HuH-7 (cell line): ENCODE measurements at places on chromosomes 2 and 18.
A peak's percentile ranks its signal among the peaks of the same experiment; 100 is the strongest.

DNA sequence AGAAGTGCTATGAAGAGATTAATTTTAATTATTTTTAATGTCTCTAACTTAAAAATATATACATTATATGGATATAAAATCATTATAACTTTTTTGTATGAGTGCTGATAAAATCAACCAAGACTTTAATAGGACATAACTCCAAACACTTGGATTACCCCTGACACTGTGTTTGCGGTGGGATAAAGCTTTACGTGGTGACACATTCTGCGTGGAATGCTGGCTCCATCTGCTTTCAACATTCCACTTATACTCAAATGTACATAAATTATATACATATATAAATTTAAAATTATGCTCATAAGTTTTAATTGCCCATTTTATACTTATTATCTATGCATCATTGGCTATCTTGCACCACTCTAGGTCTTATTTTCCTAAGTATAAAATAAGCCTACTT, 30.5 kb downstream of the LINC00305 start:
- DNase-seq, result no peak

DNA sequence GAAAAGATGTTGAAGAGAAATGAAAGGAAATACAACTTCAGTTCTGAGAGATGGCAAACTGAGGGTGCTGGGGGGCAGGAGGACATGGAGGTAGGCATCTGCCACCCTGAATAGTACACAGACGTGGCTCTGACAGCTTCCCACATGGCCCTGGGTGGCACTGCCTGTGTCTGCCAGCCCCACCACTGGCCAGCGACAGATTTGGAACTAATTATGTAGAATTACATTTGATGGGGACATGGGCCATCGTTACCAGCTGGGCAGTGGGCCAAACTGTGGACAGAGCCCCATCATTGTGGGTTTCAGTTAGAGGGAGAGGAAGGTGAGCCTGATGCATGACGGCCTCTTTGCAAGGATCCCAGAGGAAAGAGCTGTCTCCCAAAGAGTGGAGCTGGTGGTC, 216.0 kb upstream of the HAAO start:
- no peak for DNase-seq

- no peak for DNase-seq
These were observed 159.4 kb downstream of the NRXN1 start for GRCh38 chr2:50872543-50872942.

- peak; percentile 46 for DNase-seq
These were observed 19.2 kb upstream of the TMEM177 start for GRCh38 chr2:119659601-119660342.

- DNase-seq, result no peak
These were observed 998 bp upstream of the SLC66A3 start for GRCh38 chr2:11154016-11154922.

DNA sequence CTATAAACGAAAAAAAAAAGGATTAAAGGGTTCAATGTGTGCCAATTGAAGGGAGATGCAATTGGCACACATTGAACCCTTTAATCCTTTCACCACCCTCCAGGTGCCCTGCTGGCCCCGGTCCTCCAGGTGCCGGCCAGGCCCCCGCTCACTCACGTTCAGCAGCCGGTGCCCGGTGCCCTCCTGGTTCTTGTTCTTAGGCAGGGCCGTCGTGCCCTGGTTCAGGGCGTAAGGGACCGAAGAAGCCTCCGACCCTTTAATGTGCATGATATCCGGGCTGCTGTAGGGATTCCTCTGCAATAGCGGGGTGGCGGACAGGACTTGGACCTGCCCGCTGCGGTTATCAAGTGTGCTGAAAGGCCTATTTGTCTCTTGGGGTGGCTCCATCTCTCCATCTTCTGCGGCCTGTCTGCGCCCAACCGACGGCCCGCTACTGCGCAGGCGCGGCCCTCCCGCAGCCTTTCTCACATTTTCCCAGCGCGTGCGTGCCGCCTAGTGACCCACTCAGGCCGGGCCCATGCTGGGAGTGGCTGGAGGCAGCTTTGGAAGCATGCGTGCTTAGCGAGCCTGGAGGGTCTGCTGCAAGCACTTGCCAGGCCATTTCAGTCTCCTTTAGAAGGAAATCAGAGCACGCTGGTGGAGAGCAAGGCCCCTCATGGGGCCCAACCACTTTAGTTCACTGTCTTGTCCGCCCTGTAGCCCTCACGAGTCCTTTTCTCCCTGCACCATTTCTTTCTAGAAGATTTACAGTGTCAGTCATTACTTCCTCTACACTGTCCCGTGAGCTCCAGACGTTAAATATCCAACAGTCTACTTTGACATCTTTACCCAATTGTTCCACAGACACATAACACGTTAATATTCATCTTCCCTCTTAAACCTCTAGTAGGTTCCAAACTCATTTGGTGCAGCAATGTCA, 24.3 kb downstream of the TMEM237 start:
- DNase-seq, result peak; percentile 19

GRCh38 chr18:35983147-35983546, 10.7 kb downstream of the RMP24 start:
- DNase-seq, result no peak

- no peak for DNase-seq
These were observed 434.0 kb upstream of the SPHKAP start for GRCh38 chr2:228615496-228615895.

- DNase-seq, result no peak
These were observed 86.8 kb upstream of the SH3BP4 start for GRCh38 chr2:234865040-234865439.

- DNase-seq, result no peak
These were observed 289.3 kb upstream of the HS6ST1 start for GRCh38 chr2:128607911-128608506.

DNA sequence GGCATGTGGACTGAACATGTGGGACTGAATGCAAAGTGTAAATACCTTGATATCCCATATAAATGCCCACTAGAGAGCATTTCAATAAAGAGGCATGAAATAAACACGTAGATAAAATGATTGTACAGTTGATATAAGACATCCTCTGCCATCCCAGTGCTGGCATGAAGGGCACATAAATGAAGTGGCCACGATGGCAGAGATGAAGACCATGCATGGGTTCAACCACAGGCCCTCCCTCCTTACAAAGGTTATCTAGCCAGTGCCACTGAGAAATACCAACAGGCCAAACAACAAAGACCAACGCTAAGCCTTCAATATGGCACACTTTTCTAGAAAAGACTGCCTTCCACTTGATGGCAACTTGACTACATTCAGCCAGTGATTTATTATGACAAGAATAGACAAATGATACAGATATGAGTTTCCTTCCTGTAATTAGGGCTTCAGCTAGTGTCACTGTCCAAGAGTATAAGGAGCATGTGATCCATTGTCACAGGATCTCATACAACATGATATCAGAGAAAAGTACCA, 493.9 kb upstream of the MAP2 start:
- DNase-seq, result no peak

DNA sequence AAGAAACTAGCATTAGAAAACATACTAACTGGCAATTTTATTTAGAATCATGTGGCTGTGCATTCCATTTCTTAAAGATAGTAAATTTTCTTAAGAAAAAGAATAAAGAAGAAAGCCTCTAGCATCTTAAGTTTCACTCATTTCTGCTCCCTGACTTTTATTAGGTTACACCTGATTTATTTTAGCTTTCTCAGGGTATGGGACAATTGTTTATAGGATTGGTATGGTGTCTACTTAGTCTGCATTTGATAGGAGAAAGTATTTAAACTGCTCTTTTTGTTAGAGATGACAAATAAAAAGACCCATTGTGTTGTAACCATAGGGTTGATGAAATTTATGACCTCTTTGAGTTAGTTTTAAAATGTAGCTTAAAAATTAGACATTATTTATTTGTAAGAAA, 115.2 kb downstream of the PTPRM start:
- no peak for DNase-seq

GRCh38 chr2:33013684-33014110, 66.9 kb downstream of the LTBP1 start:
- no peak for DNase-seq

GRCh38 chr2:223586261-223586660, 15.9 kb downstream of the SCG2 start:
- DNase-seq, result no peak

DNA sequence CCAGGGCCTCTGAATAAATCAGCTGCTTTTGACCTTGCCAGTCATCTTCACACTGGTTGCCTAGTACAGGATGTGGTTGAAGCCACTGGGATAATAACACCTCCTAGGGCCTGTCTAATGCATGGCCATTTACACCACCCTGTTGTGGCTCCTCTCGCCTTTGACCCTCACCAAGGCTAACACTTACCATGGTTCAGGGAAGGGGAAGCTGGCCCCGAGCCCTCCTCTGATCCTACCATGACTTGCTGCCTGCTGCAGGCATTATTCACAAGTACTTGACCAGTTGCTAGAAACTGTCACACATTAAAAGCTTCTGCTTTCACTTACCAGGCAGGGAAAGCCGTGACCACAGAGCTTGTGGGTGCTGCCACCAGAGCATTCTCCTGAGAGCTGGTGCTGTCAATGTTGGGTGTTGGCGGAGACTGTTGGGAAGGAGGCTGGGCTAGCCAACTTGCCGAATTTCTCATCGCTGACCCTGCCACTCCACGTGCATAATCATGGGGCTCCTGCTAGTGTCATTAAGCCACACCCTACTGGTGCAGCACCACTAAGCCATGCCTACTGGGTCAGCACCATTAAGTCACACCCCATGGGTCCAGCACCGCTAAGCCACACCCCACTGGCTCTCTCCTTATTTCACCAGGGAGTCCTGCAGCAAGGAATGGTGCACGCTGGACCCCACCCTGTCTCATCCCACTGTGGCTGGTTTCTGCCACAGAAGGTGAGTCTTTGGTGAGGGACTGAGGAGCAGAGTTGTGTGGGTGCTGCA, 47.0 kb upstream of the TTC39C start:
- no peak for DNase-seq

GRCh38 chr2:2926858-2927175, 450.8 kb downstream of the EIPR1 start:
- no peak for DNase-seq

DNA sequence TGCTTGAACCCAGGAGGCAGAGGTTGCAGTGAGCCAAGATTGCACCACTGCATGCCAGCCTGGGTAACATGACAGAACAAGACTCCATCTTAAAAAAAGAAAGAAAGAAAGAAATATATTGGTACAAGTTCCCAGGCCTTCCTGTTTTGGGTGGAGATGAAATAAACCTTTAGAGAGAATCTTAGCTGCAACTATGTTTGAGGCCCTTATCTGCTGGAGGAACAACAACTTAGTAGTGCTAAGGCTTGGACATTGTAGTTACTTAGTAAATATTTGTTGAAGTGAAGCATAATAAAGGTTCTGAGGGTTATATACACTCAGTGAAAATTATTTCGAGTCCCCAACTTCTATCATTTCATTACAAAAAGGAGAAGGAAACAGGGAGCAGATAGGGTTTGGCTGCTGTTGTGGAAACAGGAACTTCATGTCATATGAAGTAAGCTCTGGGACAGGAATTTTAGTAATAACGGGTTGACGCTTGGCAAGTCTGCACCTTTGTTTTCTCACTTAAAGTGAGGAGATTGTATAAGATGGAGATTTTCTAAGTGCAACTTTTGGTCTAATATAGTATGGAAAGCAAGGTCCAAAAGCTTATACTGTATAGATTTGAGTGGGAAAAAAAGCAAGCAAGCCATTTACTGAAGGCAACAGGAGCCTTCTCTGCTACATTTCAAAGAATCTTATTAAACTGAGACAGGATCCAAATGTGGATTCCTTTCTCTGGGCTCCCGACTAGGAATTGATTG, 40.0 kb upstream of the AGPS start:
- DNase-seq, result no peak

GRCh38 chr2:55459714-55460274, 40.1 kb upstream of the CCDC88A start:
- no peak for DNase-seq

- no peak for DNase-seq
These were observed 4.9 kb downstream of the KIF1A start for GRCh38 chr2:240814946-240815760.

DNA sequence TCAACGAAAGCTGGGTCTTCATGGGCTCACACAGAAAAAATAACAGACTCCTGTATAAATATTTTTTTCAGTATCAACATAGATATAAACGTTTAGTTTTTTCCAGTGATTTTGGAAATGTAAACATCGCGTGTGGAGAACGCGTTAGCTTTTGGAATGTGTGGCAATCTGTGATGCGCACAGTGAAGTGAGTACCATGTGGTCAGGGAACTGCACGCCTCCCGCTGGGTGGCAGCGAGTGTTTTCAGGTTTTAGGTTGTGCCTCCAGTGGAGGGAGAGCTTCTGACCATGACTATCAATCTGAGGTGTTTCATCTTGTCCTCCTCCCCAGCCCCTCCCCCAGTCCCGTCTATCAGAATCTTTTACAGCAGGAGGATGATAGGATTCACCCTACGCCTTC, 127.8 kb downstream of the ARHGAP28 start:
- no peak for DNase-seq

DNA sequence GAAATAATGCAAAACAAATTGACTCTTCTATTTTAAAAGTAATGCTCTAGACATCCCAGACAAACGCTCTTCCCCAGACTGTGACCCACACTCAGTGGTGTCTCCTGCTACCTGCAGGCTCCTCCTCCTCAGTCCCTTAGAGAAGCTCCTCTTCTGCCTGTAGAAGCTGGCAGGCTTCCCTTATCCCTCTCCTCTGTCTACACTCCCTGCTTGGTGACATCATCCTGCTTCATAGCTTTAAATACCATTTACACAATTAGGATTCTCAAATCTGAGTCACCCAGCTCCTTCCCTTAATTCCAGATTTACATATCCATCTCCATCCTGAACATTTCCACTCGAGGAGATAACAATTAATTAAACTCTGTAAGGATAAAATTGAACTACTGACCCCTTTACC, 167.9 kb downstream of the FBXO15 start:
- no peak for DNase-seq

- no peak for DNase-seq
These were observed 63.1 kb downstream of the CCDC150 start for GRCh38 chr2:196702641-196703040.

- DNase-seq, result no peak
These were observed 109.4 kb downstream of the KCTD1 start for GRCh38 chr18:26438980-26439379.

GRCh38 chr2:204425821-204426220, 119.5 kb upstream of the PARD3B start:
- DNase-seq, result no peak

DNA sequence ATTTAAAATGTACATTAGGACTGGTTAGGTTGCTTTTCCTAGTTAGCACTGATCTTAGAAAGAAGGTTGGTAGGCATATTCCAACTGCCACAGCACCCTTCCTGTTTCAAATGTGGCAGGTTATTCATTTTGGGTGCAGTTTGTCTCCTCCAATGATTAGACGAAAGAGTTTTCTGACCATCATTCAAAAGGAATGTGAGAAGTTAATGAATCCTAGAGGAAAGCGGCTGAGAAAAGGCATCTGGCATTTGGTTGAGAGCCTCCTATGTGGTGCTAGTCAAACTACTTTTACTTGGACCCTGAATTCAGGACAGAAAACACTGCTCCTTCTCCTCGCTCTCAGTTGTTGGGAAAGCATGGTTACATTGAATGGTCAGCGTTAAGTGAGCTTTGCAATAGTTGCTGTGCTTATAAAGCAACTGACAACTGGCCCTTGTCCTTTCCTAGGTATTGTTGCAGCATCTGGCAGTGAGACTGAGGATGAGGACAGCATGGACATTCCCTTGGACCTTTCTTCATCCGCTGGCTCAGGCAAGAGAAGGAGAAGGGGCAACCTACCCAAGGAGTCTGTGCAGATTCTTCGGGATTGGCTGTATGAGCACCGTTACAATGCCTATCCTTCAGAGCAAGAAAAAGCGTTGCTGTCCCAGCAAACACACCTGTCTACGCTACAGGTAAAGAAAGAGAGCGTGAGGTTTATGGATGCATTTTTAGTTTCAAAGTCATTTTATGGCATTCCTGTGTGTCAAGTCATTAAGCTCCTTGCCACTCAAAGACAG, 6.1 kb downstream of the TGIF1 start:
- DNase-seq, result no peak

GRCh38 chr2:71313016-71313766, 18.4 kb upstream of the ZNF638 start:
- no peak for DNase-seq
